Gastroesophageal sphincter (tissue), 4 donors: ENCODE measurements at places on chromosomes 4 and X.

GRCh38 chr4:4326166-4326565 lies 36.1 kb downstream of the ZBTB49 start:
- ATAC-seq, result no peak

GRCh38 chrX:72042852-72043248 lies 88.9 kb downstream of the RTL5 start:
- no peak for ATAC-seq

DNA sequence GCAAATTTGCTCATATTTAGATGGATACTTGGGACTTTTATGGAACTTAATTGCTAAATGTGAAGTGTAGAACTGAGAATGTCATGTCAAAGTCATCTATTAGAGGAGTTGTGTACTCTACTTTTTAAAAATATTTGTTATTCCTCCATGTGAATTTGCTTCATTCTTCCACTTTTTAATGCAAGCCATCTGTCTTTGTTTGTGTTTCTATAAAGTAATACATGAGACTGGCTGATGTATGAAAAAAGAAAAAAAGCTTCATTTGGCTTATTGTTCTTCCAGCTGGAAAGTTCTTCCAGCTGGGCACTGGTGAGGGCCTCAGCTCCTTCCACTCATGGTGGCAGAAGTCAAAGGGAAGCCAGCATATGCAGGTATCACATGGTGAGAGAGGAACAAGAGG lies 114.6 kb upstream of the GRID2 start:
- ATAC-seq, result no peak

DNA sequence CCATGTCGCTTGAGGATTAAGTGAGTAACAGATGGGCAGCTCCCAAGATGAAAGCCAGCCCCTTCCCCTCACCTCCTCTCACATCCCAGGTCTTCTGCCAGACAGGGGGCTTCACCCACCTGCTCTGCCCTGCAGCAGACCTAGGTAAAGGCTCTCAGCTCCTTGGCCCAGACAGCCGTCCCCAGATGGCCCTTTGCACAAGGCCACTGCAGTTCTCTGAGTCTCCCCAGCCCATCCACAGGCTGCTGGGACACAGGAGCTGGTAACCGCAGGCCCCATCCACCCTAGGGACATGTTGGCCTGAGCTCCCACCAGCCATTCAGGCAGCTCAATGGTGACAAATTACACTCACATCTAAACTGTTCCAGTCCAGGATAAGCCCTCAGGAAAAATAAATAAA lies 15.3 kb downstream of the C4orf50 start:
- ATAC-seq, result no peak

- peak; percentile 78 for ATAC-seq
Observed at GRCh38 chrX:107683124-107683895, 55.0 kb downstream of the PRPS1 start.

- ATAC-seq, result no peak
Observed at GRCh38 chr4:8126523-8126922, 32.1 kb downstream of the ABLIM2 start.

- ATAC-seq, result no peak
Observed at GRCh38 chr4:153789741-153790499, 1.0 kb upstream of the SFRP2 start.

GRCh38 chr4:172007889-172008288 lies 194.7 kb downstream of the GALNTL6 start:
- ATAC-seq, result no peak

DNA sequence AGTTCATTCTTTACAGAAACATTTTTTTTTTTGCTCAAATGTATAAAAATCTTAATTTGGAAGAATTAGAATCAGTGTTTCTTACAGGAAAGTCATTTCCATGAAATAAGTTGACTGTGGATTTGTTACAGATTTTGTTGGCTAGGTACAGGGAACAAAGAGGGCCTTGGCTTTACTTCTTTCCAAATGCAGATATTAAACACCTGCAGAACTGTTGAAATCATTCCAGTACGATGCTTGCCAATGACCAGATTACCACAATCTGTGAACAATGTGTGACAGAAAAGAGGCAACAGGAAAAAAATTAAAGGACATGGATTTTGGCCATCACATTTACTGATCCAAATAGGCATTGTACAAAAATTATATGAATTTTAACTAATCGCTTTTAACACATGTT lies 70.8 kb downstream of the ANXA10 start:
- ATAC-seq, result no peak

- ATAC-seq, result no peak
Observed at GRCh38 chr4:86856896-86857295, 7.7 kb upstream of the SLC10A6 start.

GRCh38 chrX:154749856-154750255 lies 1.0 kb downstream of the GAB3 start:
- ATAC-seq, result no peak
